Renal cortical epithelial cell (primary cell): ENCODE measurements at places on chromosomes 5 and 9.

DNA sequence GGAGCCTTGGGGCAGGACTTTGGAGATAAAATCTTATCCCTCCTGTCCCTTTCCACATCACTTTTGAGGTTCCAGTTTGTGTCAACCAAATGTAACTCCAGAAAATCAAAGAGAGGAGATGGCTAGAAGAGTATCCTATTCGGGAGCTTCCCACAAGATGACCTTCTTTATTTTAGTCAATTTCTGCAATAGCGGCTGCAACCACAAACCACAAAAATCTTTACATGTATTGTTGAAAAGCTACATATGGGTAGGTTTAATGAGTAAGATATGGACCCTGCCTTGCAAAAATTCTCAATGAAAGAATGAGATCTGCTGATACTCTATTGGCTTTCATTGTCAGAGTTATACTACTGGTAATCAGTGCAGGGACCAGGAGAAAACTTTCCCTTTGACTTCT, 92.2 kb upstream of the MAMDC2 start:
- no peak for DNase-seq

DNA sequence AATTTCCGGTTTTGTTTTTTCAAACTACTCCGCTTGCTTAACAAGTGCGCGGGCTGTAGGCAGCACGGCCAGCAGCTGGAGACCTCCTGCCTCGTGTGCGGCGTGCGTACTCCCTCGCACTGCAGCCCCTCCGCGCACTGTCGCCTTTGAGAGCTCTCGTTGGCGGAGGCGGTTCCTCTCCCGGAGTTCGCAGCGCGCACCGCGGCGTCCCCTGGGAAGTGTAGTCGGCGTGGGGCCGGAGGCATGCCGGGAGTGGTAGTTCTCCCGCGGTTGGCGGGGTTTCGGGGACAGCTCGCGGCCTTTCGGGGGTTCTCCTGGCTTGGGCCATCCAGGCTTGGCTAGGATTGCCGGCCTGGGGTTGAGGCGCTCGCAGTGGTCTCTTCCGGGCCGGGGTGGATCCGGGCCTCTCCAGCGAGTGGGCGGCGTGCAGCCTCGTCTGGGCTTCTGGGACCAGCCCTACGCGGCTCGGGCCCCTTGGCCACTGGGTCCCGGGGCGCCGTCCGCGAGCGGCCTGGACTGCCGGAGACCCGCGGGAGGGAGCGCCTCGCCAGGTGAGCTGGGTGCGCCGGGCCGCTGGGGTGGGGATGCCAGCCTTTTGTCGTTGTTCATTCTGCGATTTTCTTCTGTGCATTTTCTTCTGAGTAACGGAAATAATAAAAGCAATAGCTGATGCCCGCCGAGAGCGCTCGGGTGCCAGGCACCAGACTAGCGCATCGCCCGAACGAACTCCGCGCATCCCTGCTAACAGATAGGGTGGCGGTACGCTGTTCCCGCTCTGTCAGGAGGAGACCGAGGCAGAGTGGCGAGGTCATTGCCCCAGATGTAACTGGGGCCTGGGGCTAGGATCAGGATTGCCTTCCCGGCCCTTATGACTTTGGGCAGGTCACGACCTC, at the start of gene ZNF354C:
Gene ZNF354C (plus strand): TSS at position 258 of the 893 bp plus-strand sequence. CDS start 1,696 bp downstream, outside the sequence.
- peak; percentile 60 for DNase-seq

DNA sequence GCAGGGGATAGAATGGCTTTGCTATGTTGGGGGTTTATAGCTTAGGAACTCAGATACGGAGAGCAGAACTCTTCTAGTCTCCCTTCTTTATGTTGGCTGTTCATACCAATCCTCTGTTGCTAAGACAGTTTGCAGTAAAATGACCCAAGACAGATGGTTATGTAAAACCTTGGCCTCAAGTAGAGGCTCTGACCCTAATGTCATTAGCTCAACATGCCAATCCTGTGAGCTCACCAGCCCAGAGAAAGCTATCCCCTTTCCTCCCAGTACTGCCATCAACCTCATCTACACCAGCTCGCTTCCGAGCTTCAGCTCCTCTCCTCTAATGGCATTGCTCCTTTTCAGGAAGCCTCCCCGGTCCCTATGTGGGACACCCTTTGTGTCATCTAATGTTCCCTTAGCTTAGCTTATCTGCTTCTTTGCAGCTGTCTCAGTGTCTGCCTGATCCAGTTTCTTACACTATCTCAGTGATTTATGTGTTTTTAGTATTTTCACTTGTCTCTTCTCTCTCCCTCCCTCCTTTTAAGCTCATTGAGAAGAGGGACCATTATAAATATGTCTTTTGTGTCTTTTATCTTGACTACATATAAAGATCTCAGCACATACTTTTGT, 281.3 kb upstream of the CLINT1 start:
- peak; percentile 74 for DNase-seq

DNA sequence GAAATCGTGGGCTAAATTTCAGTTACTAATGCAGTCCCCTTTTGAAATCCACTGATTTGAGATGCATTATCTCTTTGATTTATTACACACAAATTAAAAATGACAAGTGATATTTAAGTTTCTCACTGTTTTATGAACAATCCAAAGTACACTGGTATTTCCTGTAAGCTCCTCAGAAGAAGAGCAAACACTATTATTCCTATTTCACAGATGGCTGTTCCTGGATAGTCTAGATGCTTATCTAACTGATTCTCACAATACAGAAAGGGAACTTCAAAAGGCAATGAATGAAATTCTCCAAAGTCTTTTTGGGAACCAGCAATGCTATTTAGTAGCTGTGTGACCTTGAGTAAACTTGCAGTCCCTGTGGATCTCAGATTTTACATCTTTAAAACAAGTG, 404.7 kb upstream of the DAB2 start:
- DNase-seq = no peak

- no peak for DNase-seq
Measured at GRCh38 chr9:115712981-115713380, 440.6 kb upstream of the PAPPA start.

DNA sequence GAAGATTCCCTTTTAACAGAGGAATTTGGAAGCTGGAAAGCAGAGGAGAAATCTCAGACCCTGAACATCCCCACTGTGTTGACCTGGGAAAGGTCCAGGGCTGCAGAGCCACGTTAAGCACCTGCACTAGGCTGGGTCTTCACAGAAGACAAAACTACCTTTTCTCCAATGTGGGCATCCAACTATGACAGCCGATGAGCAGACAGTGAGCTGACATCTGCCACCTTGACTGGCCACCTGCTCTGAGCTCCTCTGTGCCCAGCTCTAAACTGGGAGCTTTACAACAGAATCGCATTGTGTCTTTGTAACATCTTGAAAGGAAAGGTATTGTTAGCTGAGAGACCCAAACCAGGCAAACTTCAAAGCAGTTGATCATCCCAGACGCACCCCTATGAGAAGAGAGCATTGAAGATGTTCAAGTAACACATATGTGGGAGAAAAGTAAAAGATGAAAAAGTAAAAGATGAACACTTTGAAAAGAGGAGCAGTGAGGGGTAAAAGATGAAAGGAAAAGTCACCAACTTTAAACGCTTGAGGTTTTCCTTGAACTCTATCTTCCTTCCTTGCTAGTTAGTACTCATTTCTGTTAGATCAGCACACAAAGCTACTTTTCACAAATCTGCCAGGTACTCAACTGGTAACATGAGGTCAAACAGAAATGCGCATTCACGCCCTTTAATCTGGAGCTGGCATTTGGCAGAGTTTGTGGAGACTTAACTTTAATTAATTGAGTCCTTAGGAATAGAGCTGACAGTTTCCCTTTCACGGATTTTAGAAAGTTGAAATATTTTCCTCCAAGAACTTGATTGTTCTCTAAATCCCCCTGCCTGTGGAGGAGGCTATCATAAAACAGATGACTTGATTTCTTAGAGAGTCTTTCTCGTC, 53.2 kb upstream of the CTXN3 start:
- no peak for DNase-seq

DNA sequence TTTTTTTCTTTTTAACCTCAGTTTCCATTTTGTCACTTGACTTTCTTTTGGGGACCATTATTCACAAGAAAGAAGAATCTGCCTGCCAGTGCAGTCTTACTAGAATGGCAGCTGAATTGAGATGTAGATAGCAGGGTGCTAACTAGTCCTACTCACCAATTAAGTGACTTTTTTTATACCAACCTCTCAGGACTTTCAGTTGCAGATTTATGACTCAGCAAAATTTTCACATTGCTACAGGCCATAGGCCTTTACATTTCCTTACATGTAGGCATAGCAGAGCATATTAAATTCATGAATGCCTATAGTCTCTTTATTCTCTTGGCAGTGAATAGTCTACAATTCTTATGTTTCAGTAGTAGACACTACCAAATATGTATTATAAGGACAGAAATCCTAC, 54.0 kb upstream of the FKTN start:
- peak; percentile 45 for DNase-seq

GRCh38 chr5:89309268-89309667, 426.3 kb upstream of the MEF2C start:
- DNase-seq = peak; percentile 49

- peak; percentile 29 for DNase-seq
Measured at GRCh38 chr5:67141644-67142043, 55.0 kb downstream of the CD180 start.

DNA sequence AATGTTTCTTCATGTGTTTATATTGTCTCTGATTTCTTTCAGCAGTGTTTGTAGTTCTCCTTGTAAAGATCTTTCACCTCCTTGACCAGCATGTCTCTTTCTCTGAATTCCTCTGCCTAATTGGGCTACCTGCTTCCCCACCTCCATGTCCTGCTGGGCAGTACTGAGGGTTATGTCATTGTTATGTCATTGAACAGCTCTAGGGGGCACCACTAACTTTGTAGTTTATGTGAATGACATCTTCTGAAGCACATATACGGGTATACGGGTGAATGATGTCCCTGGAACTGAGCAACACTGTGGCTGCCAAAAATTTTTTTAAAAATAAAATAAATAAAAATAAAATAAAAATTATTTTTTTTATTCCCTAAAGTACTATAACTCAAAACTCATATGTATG, 16.9 kb upstream of the SNCAIP start:
- no peak for DNase-seq

DNA sequence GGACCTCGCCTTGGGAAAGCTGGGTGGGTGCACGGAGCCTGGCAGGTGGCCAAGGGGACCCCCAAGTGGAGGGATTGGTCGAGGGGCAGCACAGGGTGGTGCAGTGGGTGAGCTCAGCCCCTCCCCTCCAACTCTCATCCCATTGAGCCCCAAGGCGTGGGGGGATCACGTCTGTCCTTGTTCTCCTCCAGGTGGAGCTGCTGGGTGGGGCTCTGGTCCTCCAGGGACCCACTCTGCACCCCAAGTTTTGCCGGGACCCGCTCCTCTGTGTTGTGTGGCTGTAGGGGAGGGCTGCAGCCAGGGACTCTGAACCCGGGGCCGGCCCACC, 3.6 kb upstream of the FUT7 start:
- no peak for DNase-seq

DNA sequence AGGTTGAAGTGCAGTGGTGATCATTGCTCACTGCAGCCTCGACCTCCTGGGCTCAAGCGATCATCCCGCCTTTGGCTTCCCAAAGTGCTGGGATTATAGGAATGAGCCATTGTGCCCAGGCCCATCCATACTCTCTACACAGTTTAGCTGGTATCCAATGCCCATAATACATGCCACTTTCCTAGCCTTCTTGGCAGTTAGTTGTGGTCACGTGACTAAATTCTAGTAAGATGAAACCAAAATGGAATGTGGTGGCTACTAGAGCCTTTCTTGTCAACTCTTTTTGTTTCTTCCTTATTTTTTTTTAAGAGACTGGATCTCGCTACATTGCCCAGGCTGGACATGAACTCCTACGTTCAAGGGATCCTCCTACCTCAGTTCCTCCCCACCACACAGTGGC, 15.3 kb upstream of the KIF27 start:
- no peak for DNase-seq

DNA sequence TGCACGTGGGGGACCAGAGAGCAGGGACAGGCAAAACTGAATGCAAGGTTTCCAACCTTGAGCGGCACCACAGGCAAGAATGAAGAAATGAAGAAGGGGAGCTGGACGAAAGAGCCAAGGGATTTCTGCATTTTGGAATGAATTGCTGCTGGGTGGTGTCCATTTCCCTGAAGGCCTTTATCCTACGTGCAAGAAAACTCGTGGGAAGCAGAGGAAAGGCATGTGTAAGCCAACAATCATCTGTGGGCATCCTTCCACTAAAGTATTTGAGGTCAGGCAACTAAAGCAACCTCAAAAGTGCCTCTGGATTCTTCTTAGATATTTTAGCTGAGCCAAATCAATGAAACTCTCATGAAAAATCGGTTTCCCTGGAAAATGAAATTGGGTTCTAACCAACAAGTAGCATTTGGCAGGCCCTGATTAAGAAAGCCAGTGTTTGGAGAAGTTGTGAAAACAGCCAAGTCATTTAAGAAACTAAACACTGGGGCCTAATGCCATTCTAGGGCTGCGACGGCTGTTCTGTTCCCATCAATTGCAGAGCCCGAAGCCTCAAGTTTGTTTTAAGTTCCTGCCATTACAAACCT, 4.7 kb upstream of the TGFBI start:
- DNase-seq = peak; percentile 35

- no peak for DNase-seq
Measured at GRCh38 chr5:143882520-143882919, 70.6 kb downstream of the HMHB1 start.

DNA sequence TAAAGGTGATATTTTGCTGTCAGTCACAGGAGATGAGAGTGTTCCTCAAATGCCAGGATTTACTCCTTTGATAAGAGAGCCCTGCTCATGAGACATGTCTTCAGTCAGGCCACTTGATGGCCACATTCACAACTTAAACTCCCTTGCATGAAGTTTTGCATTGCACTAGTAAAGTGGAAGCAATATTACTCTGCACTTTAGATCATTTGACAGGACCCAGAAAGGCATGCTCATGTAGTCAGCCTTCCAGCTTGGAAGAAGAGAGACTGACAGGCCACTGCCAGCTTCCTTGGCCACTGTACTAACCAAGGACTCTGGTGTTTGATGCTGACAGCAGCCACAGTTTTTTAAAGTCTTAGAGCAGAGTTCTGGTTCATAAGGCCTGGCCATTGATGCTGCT, 42.6 kb downstream of the NPR3 start:
- no peak for DNase-seq

- no peak for DNase-seq
Measured at GRCh38 chr5:2896371-2897275, 145.1 kb upstream of the IRX2 start.

- peak; percentile 48 for DNase-seq
Measured at GRCh38 chr5:75611311-75612225, at the start of gene ANKDD1B. Gene ANKDD1B, plus strand, starts transcription at chr5:75611453. Its CDS starts 182 bp downstream, at chr5:75611635.

DNA sequence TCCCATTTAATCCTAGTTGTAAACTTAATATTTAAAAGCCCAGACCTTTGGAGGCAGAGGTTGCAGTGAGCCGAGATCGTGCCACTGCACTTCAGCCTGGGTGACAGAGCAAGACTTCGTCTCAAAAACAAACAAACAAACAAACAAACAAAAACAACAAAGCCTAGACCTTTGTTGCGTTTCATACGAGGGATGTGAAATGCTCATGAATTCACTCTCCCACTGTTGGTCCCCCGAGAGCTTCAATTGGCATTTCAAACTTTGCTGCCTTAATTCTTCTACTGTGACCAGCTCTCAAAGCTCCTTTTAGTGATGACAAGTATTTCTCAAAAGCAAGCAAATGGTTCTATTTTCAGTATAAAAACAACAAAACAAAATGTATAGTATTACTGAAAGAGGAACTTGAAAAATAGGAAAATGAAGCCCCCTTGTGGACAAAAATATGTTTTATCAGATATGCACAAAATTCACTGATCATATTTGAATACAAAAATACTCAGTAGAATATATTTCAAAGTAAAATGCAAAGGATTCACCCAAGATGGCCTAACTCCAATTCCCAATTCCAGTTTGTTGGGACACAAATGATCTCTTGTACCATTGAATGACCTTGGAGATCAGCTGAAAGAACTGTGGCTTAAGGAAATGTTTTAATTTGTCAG, 140.4 kb downstream of the ESM1 start:
- DNase-seq = peak; percentile 62
